ENCODE measurements at places on chromosomes 2 and 18.

- DNase-seq, result no peak
Measured at GRCh38 chr2:227942021-227942420, 70.6 kb downstream of the DAW1 start.

GRCh38 chr2:17680119-17680518 lies 73.5 kb downstream of the SMC6 start:
- DNase-seq, result no peak

DNA sequence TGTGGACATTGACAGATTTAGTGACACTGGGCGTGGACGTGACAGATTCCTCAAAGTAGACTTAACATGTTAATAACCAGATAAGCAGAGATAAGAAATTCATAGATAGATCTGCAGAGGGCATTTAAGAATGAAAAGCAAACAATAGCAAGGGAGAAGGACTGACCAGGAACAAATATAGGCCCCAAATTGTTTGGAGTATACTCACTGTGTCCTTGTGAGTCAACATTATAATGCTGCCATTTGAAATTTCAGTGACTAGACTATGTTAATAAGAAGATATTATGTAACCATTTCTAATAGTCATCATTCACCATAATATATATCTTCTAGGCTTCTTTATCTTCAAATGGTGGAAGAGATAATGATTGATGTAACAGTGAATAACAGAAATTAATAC lies 78.1 kb upstream of the SLC38A11 start:
- no peak for DNase-seq

GRCh38 chr2:240765007-240765406 lies 55.0 kb downstream of the KIF1A start:
- DNase-seq, result no peak

GRCh38 chr2:66915237-66915636 lies 480.3 kb downstream of the MEIS1 start:
- DNase-seq, result no peak

GRCh38 chr2:128159437-128159836 lies 68.4 kb downstream of the UGGT1 start:
- DNase-seq, result no peak

GRCh38 chr2:197846128-197846527 lies 41.7 kb downstream of the PLCL1 start:
- no peak for DNase-seq

GRCh38 chr18:33573193-33573592 lies 4.8 kb upstream of the ASXL3 start:
- DNase-seq, result no peak

- no peak for DNase-seq
Measured at GRCh38 chr2:123771928-123772632, 253.0 kb upstream of the CNTNAP5 start.

DNA sequence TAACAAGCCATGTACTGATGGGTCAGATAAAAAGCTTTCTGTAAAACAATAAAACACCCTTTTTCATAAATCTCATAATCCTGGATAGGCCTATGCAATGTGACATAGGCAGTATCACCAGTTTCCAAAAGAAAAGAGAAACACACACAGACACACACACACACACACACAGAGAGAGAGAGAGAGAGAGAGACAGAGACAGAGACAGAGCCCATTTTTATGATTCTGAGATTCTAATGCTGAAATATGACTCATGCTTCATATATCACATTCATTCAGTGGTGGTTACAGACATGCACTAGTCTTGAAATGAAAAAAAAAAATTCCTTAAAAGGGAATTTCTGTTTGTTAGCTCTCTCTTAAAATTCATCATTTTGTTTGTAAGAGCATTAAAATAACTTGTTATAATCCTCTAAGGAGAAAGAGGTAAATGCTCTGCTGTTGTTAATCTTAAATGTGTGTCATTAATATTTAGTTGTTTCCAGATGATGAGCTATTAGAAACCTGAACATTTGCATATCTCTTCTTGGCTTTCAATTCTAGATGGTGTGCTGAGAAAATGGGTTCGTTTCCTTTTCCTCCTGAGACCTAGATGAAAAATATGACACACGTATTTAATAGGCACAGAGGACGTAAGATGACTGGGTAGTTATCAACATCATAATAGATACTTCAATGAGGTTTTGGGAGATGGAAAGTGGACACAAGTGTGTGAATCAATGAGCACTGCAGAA lies 1598.7 kb upstream of the ACVR2A start:
- DNase-seq, result no peak

DNA sequence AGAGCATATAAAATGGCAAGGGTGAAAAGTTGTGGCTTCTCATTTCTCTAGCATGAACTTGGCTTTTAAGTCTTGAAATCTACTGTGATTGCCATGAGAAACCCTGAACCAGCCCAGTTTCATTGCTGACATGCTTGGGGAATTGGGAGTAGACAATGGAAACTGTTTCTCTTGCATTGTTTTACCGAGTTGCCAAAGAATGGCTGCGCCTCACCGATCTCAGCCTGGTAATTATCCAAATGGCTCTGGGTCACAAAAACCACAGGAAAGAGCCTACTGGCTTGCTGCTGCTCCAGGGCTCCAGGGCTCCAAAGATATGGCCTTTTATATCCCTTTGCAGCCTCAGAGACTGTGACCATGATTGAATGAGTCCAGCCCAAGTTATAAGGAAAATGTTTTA lies 310.4 kb upstream of the NT5C1B start:
- no peak for DNase-seq

- no peak for DNase-seq
Measured at GRCh38 chr2:117770730-117771129, 43.8 kb upstream of the DDX18 start.

- no peak for DNase-seq
Measured at GRCh38 chr2:100367163-100367562, 44.9 kb upstream of the LONRF2 start.

- no peak for DNase-seq
Measured at GRCh38 chr2:31440764-31441163, 26.2 kb upstream of the XDH start.

DNA sequence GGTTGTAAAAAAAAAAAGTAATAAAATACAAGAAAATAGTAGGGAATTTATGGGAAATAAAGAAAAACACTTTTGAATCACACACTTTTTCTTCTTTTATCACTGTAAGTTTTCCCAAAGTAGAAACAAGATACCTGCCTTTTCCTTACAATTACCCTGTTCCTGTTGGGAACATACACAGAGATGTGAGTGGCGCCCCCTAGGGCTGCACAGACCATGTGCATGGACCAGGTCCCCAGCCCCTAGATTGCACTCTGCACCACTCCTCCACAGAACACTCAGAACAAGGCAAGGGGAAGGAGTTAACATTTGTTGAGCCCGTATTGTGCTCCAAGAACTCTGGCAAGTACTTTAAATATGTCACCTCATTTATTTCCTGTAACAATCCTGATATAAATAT lies 118.7 kb upstream of the NRP2 start:
- DNase-seq, result no peak

- DNase-seq, result no peak
Measured at GRCh38 chr2:141316606-141317005, 814.2 kb downstream of the LRP1B start.

GRCh38 chr2:1744151-1744445 lies 217 bp downstream of the PXDN start:
- DNase-seq, result no peak

DNA sequence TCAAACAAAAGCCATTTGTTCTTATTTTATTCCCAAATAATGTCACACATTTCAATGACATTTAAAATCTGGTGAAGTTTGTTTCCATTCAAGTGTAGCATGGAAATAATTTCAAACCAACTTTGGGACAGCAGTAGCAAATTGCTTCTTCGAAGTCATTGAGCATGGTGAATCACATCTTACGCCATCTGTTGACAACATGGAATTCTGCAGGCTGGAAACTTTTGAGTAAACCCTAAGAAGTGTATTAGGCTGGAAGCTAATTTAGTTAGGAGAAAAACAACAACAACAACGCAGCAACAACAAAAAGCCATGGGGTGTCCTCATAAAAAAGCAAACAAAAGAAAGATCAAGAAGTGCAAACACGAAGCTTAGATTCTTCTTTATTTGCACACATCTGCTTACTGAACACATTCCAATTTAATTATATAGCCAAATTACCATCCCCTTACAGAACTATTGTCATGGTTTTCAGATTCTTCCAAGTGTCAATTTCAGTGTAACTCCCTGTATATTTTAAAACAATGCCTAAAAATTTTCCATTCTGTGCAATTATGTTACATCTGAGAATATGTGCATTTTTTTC lies 659.0 kb upstream of the CDH7 start:
- no peak for DNase-seq
